Activated CD8-positive, alpha-beta memory T cell treated with anti-CD3 and anti-CD28 coated beads, Interleukin-2, amount 50 U/mL, for 4 hours (primary cell): ENCODE measurements at places on chromosomes 2 and 18.

DNA sequence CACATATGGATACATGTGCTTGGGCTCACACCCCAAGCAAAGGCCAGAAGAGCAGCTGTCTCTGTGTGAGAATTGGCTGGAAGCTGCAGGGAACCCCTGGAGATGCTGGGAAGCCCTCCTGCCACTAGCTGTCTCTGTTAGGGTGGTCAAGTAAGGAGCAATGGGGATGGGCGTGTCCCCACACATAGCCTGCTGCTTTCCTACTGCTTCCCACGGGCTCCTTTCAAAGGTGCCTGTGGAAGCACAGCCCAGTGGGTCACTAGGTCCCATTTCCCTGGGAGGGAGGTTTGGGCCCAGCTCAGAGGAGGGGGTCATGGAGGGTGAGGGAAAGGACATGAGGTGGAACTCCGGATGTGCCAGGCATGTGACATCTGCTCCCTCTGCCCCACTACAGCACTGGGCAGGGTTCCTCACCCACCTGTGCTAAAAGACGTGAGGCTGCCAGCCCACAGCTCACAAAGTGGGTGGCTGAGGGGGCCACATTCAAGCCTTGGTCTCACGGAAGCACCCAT is 24.4 kb upstream of the MAL start:
- no peak for DNase-seq

- DNase-seq, result no peak
Measured at GRCh38 chr2:2798337-2798736, 467.3 kb upstream of the MYT1L start.

GRCh38 chr2:55391155-55391554 is 28.5 kb downstream of the CCDC88A start:
- no peak for DNase-seq

GRCh38 chr2:47019961-47020681 is 104.5 kb upstream of the MCFD2 start:
- DNase-seq, result no peak

DNA sequence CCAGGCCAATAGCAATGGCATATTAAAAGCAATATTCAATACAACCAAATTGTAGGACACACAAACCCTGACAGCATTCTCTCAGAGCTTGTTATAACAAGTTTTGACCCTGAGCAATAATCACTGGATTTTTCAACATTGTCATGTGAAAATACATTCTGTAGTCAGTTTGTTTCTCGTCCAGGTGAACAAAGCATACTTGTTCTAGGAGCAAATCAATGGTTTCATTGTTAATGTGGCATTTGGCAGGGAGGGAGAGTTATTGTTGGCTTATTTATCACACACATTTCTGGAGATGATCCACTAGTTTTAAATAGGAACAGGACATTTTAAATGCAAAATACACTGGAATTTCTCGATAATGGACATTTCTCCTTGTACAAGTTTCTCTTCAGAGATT is 69.9 kb upstream of the L3MBTL4 start:
- no peak for DNase-seq

DNA sequence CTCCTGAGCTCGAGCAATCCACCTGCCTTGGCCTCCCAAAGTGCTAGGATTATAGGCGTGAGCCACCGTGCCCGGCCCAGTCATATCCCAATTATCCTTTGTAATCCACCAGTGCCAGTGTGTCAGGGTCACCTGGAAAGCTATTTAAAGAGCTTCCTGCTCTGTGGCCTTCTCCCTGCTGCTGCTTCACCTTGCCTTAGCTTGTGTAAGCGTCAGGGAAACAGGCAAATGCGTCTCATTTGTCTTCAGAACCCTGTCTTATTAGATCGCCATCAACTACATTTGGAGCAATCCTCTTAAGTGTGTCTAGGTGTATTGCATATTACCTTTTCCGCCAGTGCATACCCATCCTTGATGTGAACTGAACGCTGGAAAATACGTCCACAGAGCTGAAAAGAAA is 10.2 kb downstream of the KIF5C start:
- DNase-seq, result no peak

- no peak for DNase-seq
Measured at GRCh38 chr2:147603876-147604275, 241.0 kb upstream of the ACVR2A start.

DNA sequence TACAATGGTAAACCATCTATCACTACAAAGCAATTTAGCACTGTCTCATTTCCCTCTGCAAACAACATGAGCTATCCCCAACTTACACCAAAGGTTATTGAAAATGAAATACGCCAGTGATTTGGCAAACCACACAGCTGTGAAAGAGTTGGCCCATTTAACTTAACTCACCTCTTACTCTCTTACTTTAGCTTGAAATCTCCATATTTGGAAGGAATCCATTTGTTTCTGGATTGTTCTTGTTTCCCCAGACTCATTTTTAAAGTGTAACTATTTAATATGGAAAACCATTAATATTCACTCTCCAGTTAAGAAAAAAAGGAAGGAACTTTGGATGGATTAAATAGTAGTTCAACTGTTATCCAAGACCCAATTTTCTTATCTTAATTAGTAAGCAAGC is 93.7 kb upstream of the TRIB2 start:
- DNase-seq, result no peak

DNA sequence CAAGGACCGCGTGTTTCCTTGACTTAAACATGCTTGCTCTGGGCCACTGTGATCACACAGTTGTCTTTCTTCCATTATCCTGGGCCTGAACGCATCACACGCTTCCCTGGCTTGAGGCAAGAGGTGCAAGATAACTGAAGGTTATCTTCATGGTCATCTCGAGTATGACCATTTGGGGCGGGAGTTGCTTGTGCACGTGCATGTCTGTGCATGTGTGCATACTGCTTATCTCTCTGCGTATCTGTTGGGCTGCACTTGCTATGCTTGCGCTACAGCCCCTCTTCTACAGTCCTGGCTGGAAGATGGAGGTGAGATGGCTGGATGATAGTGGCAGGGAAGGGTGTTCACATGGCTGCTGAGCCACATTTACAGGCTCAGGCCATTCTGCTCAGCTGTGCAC is 27.2 kb upstream of the EFR3B start:
- DNase-seq, result no peak
